ENCODE measurements at places on chromosomes 4 and X.

DNA sequence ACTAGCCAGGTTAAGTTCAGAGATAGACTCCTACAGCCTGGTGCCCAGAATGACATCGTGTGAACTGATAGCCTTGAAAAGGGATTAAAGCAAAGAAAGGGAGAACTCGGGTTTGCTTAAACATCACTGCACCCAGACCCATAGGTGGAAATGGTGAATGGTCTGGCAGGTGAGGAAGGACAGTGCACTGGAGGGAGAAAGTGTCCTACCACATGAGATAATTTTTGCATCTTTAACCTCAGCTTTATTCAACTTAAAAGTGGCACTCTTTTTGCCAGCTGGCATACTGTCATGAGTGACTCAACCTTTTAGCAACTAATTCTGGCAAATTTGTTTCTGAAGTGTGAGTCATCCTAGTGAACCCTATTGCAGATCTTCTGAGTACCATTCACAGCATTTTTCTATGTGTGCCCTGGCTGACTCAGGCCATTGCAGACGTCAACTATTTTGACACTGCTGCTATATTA, 53.0 kb upstream of the DAPP1 start:
- DNase-seq = no peak

DNA sequence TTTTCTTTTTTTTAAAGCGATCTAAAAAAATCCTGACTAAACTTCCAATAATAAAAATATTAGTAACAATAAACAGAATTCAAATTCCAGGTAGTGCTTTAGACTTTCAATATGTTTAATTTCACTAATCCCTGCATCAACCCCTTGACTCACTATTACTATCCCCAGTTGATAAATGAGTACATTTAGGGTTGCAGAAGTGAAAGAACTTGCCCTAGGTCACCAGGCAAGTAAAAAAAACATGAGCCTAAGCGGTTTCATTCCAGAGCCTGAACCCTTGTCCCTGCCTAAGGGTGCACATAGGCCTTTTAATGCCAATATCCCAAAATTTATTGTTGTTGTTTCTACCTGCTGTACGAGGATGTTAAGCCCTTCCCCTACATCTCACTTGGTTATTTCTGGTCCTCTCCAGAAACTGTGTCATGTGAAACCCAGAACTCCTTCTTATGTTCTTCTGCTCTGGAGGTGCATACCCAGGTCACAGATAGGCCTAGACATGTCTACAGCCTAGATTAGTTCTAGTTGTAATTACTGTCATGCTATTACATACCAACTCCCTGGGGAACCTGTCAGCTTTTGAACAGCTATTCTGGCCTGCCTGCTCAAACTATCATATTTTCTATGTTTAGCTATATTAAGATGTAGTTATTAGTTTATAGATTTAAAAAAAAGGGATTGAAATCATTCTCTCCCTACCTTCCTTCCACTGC, 244.5 kb upstream of the PITX2 start:
- no peak for DNase-seq

DNA sequence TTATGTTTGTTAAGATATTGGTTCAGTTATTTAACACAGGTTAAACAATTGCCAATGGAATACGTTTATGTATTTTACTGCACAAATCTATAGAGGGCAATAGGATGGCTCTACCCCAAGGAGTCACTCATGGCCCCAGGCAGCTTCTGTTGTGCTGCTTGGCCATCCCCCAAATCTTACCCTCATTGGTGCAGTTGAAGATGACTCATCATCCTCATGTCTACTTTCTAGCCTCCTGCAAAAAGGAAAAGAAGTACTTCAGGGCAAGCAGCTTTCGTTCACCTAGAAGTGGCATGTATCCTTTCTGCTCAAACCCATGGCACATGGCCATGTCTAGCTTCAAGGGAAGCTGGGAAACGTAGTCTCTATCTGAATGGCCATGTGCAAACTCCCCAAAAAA, 14.2 kb downstream of the PHOX2B start:
- no peak for DNase-seq

DNA sequence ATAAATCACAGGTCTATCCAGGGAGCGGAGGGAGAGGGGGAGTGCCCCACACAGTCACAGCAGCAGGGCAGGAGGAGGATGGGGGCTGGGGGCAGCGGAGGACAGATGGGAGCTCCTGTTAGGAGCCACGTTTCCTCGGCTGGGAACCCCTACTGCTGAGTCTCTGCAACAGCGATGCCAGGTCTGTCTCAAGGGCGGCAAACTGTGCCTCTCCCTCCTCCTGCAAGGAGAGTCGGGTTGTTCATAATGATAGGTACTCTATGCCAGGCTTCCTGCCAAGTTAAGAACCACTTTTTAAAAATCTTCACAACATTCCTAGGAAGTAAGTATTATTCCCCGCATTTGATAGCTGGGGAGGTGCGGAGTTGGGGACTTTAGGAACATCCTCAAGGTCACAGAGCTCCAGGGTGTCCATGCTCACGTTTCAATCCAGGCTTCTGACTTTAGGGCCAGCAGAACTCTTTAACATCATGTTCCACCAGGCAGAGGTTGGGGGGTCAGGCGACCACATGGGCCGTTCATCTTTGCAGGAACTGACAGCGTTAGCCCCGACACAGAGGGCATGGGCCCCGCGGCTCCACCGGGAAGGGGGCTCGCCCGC, 98.3 kb upstream of the MAML3 start:
- DNase-seq = no peak

- no peak for DNase-seq
Measured at GRCh38 chr4:26953770-26954423, 93.3 kb downstream of the STIM2 start.

DNA sequence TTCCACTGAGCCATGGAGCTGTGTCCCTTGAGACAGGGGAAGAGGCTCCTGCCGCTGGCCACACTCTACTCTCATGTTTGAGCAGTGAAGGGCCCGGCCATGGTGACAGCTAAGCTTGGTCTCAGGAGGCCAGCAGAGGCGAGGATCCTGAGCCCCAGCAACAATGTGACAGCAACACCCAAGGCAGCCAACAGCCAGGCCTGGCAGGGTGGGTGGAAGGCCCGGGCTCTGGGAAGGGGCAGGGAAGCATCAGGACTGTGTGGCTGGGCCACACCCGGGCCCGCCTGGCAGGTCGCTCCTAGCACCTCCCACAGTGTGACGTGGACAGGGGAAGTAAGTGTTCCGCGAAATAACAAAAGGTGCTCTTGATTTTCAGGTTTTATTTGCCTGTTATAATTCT, 24.8 kb downstream of the L1CAM start:
- no peak for DNase-seq

- no peak for DNase-seq
Measured at GRCh38 chr4:90660672-90661071, 533.5 kb downstream of the CCSER1 start.

DNA sequence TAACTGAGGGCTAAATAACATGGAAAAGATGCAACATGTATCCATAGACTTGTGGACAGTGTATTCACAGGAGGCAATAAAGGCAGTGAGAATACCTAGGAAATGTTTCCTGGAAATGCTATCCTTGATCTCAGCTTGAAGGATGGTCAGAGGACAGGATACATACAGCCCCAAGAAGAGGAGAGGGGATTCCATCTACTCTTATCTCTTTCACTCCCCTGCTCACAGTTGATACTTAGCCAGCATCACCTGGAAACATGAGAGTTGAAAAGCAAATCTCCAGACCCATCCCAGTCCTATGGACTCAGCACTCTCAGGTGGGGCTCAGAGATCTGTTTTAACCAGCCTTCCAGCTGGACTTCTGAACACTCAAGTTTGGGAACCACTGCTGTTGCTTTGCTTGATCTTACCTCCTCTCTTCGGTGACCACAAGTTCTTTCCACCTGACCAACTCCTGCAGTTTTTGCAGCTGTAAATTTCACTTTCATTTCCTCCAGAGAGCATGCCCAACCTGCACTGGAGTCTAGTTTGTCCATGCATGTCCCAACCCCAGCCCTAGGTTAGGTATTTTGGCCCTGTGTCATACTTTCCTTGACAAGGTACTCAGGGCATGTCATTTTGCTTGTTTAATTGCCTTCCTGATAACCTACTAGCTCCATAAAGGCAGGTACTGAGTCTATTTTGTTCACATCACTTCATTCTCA, 10.4 kb downstream of the RELL1 start:
- no peak for DNase-seq

DNA sequence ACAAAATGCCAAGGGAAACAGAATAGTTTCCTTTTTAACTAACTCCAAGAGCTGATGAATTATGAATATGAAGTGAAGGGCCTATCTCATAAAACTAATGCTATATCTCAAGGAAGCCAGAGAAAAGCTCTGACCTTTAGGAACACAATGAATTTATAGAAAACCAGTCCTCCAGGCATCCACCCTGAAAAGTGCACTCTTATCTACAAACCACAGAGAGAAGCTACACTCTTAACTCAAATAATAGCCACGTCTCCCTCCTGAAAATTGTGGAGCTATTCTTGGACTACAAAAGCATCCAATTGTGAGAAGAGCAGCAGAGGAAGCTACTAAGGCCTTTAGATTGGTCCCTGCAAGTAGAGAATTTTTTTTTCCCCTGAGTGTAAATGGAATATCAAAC, 253.9 kb downstream of the IL15 start:
- no peak for DNase-seq

- DNase-seq = peak; percentile 52
Measured at GRCh38 chrX:114344756-114345349, 239.0 kb upstream of the HTR2C start.

DNA sequence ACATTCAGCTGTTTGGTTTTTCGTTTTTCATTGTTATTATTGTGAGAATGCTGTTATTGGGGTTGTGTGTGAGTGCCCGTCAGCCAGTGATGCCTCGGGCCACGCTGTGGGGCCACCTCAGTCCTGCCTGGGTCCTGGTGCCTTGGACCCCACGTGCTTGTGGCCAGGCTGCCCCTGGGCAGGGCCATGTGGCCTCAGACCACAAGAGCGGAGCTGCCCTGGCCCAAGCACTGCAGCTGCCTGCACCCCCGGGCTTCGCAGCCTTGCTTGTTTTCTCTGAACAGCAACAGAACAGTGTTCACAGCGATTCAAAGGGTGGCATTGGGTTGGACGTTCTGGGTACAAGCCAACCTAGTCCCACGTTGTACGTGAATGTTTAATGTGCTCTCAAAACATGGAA, 56.9 kb downstream of the CPLX1 start:
- DNase-seq = no peak

DNA sequence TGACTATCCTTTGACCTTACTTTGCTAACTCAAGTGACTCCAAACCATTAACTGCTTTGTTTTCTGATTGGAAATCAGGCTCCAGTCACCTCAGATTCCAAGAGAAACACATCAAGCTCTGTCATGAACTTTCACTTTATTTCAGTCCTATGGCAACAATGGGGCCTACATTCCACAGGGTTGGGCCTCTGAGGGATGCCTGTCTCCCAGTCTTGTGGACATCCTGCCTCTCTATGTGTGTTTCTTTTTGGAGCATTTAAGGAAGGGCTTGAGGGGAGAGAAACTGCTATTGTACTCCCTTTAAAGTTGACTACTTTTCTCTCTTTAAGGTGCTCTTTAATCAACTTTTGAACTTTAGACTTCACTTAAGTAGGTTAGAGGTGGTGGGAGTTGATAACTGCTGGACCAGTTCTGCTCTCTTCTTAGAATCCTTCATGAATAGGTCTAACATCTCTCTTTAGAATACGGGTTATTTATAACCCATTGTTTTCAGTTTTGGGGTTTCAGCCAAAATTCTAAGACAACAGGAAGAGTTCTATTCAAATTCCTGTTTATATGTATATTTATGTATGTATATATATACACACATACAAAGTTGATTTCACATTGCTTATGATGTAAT, 274.3 kb upstream of the NR3C2 start:
- peak; percentile 47 for DNase-seq

GRCh38 chr4:98851806-98852205, 77.1 kb downstream of the EIF4E start:
- DNase-seq = no peak

DNA sequence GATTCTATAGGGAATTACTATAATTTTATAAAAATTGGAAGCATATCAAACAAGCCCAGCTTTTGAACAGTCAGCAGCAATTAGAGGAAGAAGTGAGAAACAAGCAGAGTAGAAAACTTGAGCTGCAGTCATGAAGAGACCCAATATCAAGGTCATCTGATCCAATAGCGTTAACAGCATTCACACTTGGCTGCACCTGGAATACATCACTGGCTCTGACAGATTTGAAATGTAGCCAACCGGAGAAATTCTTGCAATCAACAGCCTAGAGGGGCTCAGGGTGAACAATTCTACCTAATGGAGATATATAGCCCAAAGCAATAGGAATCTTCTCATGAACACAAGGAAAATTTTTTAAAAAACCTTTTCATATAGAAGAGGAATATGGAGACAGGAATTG, 13.6 kb downstream of the DDX53 start:
- peak; percentile 76 for DNase-seq

- DNase-seq = peak; percentile 1
Measured at GRCh38 chrX:134287346-134287745, 50.4 kb downstream of the CCDC160 start.

- no peak for DNase-seq
Measured at GRCh38 chr4:174053895-174054294, 229.6 kb downstream of the FBXO8 start.

DNA sequence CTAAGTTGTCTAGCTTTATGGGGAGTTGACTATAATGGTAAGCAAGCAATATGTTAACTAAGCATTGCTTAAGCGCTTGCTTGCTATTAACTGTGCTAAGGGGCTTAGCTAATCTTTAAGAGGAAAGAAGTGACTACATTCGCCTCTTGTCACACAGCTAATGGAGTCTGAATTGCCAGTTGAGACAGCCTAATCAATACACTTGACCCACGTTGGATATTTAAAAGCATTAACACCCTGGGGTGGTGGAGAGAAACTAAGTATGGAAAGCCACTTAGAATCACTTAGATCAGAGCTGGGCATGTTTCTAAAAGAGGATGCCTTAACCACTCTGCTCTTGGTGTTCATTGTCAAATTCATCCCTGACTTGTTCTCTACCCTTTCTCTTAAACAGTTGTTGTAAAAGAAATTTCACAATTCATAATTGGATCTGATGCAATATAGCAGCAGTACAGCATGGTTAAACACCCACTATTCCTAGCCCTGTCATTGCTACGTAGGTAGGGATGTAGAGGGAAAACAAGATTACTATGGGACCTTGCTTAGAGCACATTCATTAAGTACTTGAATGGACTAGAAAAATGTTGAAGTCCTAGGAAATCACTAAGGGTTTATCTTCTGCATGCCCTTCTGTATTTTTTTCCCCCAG, 3.5 kb downstream of the ZAR1 start:
- DNase-seq = peak; percentile 41

DNA sequence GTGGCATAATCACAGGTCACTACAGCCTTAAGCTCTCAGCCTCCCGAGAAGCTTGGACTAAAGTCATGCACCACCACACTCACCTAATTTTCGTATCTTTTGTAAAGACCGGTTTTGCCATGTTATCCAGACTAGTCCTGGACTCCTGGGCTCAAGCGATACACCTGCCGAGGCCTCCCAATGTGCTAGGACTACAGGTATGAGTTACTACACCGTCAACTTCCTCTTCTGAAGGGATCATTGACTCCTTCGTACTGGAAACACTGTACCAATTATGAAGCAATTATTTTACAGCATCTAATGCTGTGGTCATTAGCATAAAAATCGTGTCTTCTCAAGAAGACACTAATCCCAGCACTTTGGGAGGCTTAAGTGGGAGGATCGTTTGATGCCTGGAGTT, 35.2 kb downstream of the PDS5A start:
- no peak for DNase-seq

- DNase-seq = no peak
Measured at GRCh38 chr4:170736710-170737109, 647.0 kb upstream of the AADAT start.

All from eye (tissue), 1 donor.